ENCODE measurements at places on chromosomes 6 and 20.

GRCh38 chr6:79250107-79250514, 15.6 kb upstream of the HMGN3 start:
- no peak for DNase-seq

- no peak for DNase-seq
These were observed 3.5 kb downstream of the PLEKHG1 start for GRCh38 chr6:150603176-150603575.

- DNase-seq: no peak
These were observed 75.6 kb downstream of the SOD2 start for GRCh38 chr6:159617444-159617843.

DNA sequence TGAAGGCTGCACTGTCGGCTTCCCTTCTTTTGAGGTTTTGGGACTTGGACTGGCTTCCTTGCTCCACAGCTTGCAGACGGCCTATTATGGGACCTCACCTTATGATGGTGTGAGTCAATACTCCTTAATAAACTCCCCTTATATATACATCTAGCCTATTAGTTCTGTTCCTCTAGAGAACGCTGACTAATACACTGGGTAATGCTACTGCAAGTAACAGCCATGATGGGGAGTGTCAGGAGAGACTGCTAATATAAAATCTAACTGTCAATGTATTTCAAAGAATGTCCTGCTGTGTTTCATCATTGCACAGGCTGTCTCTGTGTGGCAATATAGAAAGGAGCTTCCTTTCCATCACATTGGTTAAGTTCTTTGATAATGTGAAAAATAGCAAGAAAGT, 57.7 kb upstream of the UST start:
- no peak for DNase-seq
